ENCODE measurements at places on chromosomes 5 and 9.

GRCh38 chr5:74153255-74153790 is 487.2 kb downstream of the ENC1 start:
- H3K4me1 ChIP-seq = peaks cover 8% of the 10 kb centered on the region
- H3K36me3 ChIP-seq = no peaks in the 10 kb centered on the region
- H3K27ac ChIP-seq = no peak overlapping the region

GRCh38 chr9:116323571-116323970 is 170.0 kb downstream of the PAPPA start:
- H3K27ac ChIP-seq = no peak overlapping the region
- H3K4me3 ChIP-seq = no peak overlapping the region
- H3K36me3 ChIP-seq = no peaks in the 10 kb centered on the region

- no peaks in the 10 kb centered on the region for H3K27me3 ChIP-seq
- no peaks in the 10 kb centered on the region for H3K4me1 ChIP-seq
- H3K36me3 ChIP-seq = peaks cover 6% of the 10 kb centered on the region
- peak overlapping the region; percentile 83 for H3K27ac ChIP-seq
- no peak for DNase-seq
Observed at GRCh38 chr9:136808075-136808805, 492 bp downstream of the RABL6 start.

- DNase-seq = no peak
- no peak overlapping the region for H3K27ac ChIP-seq
- H3K27me3 ChIP-seq = no peaks in the 10 kb centered on the region
- H3K4me3 ChIP-seq = no peak overlapping the region
- H3K4me1 ChIP-seq = no peaks in the 10 kb centered on the region
Observed at GRCh38 chr9:125922854-125923253, 175.7 kb downstream of the PBX3 start.

GRCh38 chr9:99069075-99069474 is 35.8 kb upstream of the TGFBR1 start:
- peaks cover 26% of the 10 kb centered on the region for H3K4me1 ChIP-seq
- no peak overlapping the region for H3K4me3 ChIP-seq
- no peaks in the 10 kb centered on the region for H3K27me3 ChIP-seq
- peak overlapping the region; percentile 6 for H3K27ac ChIP-seq

DNA sequence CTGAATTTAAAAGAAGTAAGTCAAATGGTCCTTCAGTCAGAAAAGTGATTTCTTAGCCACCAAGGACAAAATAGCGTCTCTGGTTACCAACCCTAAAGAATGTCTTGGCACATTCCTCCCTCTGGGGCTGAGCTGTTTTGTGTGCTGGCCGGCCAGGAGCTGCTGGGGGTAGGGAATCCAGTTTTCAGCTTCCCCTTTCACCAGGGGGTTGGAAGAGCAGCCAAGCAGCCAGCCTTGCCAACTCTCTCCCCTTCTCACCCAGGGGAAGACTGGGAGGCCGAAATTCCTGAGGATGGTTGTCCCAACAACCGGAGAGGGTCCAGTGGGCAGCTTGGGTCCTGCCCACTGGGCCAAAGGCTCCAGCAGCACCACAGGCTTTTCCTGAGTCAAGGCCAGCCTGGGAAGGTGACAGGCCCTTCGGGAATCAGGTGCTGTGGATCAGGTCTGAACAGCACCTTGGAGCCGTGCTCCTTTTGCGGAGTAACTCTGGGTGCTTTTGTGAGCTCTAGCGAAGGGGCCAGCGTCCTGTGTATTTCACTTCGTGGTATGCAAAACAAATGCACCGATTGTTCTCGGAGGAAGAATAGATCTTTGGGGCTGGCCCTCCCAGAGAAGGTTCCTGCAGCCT is 4.2 kb downstream of the WWC1 start:
- H3K27ac ChIP-seq = no peak overlapping the region
- peaks cover 49% of the 10 kb centered on the region for H3K27me3 ChIP-seq
- H3K4me3 ChIP-seq = no peak overlapping the region
- no peak for DNase-seq

DNA sequence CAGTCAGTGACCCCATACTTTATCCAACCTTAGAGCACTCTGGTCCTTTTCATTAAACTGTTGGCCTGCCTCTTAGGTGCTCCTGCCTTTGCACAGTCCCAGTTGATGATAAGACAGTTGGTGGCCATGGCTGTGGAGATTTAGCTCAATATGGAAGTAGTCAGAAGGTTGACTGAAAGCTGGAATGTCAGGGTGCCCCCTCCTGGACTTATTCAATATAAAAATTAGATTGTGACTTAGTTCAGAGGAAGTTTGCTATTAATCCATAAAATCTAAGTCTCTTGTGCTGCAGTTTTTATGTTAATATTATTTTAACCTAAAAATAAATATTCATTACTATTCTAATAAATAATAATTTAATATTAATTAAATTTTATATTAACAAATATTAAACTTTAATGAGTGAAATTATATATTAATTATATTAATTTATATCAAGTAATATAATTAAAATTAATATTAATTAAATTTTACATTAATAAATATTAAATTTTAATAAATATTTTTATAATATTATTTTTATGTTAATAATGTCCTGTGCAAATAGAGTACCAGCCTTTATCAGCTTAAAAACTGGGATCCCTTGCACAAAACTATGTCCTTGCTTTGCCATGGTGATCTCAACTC is 77.7 kb upstream of the ADAMTSL1 start:
- DNase-seq = no peak
- H3K4me1 ChIP-seq = peaks cover 13% of the 10 kb centered on the region
- no peaks in the 10 kb centered on the region for H3K27me3 ChIP-seq
